ENCODE measurements at places on chromosomes 2 and 18.

- no peak for DNase-seq
These were observed 319.9 kb upstream of the HS6ST1 start for GRCh38 chr2:128638341-128639119.

- no peak for DNase-seq
These were observed 715.5 kb downstream of the CNTNAP5 start for GRCh38 chr2:124740636-124741035.

DNA sequence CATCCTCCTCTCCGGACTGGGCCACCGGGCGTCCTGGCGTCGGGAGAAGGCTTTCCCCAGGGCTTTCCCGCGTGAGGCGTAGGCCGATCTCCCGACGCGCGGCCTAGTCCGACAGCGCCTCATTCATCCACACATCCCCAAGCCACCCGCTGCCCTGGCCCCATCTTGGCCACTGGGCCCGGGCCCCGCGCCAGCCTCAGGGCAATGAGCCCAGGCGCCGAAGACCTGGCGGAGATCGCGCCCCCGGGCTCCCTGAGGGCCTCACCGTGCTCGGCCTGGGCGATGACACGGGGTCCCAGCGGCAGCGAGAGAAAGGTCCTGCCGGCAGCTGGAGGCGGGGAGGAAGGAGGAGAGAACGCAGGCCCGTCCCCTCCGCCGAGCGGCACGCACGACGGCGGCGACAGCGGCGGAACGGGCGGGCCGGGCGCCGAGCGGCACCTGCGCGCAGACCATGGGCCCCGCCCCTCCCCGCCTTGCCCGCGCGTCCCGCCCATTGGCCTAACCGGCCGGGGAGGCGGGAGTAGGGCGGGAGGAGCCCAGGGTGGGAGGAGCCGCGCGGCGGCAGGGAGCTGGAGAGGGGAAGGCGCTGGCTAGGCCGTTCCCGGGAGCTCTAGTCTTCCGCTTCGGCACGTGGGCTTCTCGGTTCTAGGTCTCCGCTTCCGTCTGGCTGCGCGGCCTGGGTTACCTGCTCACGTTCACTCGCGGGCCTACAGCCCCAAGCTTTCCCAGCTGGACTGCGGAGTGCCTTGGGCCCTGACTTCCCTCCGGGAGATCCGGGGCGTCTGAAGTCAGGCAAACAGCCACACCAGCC lies at the start of gene OLA1:
Gene OLA1, minus strand, starts transcription at position 346 of the 811 bp plus-strand sequence. CDS start 1,717 bp downstream, outside the sequence.
- peak; percentile 95 for DNase-seq

DNA sequence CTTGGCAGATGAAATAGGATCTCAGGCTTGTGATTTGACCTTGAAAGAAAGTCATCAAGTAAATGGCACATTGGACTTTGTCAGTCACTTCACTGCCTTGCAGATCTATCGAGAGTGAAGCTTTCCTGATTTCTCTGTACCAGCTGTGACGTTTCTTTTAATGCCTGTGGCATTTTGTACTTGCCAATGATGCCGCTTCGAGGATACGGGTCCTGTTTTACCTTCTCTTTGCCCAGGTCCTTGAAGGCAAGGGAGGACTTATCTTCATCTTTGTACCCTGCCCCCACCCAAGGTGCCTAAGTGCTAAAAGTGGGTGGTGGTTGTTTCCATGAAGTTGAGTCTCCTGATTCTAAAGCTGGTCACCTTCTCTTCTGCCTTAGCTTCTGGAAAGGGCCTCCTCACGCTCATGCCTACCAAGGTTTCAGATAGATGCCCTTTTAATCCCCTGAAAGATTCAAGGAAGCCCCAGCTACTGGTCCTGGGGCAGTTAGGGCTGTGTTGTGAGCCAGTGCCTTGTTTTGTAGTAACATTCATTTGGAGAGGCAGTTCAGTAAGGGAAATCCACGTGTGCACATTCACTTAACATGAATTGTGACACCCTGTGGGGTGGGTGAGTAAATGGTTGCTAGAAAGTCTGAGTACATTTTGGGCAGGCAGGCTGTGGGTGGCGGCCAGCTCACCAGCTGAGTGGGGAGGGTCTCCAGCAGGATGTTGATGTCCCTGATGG lies 6.1 kb downstream of the LBH start:
- peak; percentile 27 for DNase-seq

- DNase-seq, result no peak
These were observed 23.6 kb downstream of the IL1R2 start for GRCh38 chr2:102015399-102015798.

- no peak for DNase-seq
These were observed 93.9 kb downstream of the TTC32 start for GRCh38 chr2:19807866-19808265.

- DNase-seq, result no peak
These were observed 293.6 kb downstream of the SOX11 start for GRCh38 chr2:5985536-5986385.

- no peak for DNase-seq
These were observed 141.1 kb upstream of the ALPP start for GRCh38 chr2:232237464-232237863.

DNA sequence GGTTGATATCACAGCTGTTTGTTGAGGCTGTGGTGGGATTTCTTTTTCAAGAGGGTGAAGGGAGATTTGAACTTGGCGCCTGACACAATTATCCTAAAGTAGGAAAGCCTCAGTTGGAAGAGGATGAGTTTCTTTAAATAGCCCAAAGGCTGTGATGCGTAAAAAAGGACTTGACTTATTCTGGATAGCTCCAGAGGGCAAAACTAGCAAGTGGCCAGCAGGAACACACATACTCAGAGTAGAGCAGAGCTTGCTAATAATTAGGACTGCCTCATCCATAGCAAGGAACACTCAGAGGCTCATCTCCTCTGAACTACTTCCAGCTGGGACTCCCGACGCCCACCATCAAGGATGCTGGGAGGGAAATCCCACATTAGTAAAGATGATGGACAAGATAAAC lies 74.0 kb downstream of the AFF3 start:
- DNase-seq, result no peak

DNA sequence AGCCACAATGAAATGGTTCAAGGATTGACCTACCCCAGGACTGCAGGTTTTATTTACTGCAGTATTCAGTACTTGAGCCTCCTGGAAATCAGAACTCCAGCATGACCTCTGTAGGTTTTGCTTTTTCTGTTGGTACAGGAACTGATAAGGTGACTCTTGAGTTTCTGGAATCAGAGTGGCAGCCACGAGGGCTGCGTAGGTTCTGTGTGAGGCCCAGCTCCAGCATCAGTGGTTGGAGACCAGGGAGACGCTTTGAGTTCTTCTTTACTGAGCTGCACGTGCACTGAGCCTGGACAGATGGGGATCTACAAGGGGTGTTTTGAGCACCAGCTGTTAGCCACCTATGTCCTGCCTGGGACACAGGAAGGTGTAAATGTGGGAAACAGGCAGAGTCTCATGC lies 222.7 kb upstream of the EPAS1 start:
- no peak for DNase-seq

- DNase-seq, result no peak
These were observed 189.3 kb downstream of the ANAPC1 start for GRCh38 chr2:111694700-111695101.

DNA sequence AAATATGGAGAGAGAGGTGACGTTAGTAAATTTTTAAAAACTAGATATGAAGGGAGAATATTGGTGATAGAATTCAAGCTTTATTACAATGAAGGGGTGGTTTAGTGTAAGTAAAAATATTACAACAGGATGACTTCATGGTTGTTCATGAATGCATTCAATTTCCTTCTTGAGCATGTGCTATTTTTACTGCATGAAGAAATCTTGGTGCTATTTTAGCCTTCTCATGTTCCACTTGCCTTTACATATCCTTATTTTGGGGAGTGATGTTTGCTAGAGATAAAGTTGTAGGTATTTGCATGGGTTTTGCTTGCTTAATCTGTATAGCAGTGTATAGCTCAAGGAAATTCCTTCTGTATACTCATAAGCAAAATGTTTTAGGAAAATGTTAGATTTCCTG lies 195.0 kb upstream of the MMADHC start:
- no peak for DNase-seq

GRCh38 chr2:9258501-9258900 lies 51.9 kb downstream of the ASAP2 start:
- DNase-seq, result no peak

- no peak for DNase-seq
These were observed 11.4 kb upstream of the LRATD1 start for GRCh38 chr2:14621114-14621513.

- DNase-seq, result no peak
These were observed 830.2 kb upstream of the SOX11 start for GRCh38 chr2:4862031-4862430.

DNA sequence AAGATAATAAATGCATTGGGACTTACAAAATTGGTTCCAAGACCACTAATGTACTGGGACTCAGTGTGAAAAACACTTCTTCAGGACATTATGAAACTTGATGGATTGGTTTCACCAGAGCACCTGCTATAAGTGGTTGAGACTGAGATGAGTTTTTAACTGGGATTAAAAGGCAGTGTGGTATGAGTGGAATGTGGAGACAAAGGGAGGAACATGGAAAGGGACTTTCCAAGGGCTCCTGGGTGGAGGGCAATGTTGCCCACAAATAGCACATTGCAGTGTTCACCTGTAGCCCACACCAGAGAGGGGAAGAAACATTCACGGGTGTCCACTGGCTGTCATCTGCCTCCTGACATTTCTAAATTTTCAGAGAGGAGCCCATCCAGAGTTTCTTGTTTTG lies 253.3 kb upstream of the TANK start:
- DNase-seq, result no peak

DNA sequence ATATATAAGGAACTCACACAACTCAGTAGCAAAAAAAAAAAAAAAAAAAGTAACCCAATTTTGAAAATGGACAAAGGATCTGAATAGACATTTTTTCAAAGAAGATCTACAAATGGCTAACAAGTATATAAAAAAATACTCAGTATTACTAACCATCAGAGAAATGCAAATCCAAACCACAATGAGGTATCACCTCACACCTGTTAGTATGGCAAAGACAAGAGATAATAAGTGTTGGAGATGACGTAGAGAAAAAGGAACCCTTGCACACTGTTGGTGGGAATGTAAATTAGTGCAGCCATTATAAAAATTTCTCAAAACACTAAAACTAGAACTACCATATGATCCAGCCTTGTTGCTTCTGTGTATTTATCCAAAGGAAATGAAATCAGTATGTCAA lies 5.8 kb upstream of the CNDP1 start:
- no peak for DNase-seq

- no peak for DNase-seq
These were observed 190.5 kb downstream of the LDLRAD4 start for GRCh38 chr18:13409026-13409425.

DNA sequence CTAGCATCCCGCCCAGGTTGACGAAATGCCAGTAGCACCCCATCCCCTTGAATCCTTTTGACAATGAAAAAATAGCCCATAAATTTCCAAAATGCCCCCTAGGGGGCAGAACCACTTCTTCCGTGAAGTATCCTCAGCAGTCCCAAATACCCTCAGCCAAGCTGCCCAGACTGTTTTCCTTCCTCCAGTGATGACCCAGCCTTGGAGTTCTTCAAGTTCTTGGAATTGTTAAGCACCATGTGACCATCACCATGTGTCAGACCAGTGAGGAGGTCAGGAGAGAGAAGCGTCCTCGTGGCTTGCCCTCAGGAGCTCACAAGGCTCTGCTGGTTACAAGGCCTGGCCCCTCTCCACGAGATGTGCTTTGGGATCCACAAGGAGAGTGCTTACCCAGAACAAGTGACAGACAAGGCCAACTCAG lies 1.4 kb upstream of the SLC23A3 start:
- no peak for DNase-seq

GRCh38 chr2:99719102-99719501 lies 229.3 kb upstream of the REV1 start:
- DNase-seq, result no peak

DNA sequence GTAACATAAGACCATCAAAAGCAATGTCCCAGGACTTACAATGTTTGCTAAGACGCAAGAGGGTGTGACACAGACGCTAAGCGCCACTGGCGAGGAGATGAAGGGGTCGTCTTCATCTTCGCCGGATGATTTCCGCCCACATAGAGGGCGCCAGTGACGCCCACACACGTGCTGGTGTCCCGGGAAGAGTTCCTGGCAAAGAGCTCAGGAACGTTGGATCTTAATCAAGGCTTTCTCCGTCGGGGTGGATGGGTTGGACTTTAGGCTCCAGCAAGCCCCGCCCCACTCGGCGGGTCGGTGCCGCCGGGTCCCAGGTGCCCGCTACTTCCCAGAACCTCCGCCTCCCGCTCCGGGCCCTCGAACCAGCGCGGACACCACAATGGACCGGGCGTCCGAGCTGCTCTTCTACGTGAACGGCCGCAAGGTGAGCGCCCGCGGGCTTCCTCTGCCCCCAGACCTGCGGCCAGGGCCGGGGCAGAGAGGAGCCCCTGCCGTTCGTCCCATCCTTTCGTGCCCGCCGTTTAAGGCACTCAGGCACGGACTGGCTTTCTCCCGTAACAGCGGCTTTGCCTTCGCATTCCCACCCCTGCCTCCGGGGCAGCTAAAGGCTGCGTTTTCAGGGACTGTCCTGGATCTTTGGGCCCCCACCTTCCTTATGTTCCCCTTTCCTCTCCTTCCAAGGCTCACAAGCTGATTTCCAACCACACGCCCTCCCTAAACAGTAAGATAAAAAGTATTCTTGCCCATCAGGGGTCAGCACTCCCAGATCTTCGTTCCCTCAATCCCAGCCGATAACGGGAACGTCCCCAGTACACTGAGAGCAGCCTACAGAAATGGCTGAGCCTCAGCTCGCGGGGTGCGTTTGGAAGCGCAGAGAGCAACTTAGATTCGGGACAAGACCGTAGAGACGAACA lies at the start of gene AOX1:
Gene AOX1, plus strand, starts transcription at position 285 of the 914 bp plus-strand sequence. Its CDS starts 95 bp downstream, at position 380.
- no peak for DNase-seq

GRCh38 chr2:33528441-33528950 lies 52.0 kb downstream of the RASGRP3 start:
- DNase-seq, result no peak

DNA sequence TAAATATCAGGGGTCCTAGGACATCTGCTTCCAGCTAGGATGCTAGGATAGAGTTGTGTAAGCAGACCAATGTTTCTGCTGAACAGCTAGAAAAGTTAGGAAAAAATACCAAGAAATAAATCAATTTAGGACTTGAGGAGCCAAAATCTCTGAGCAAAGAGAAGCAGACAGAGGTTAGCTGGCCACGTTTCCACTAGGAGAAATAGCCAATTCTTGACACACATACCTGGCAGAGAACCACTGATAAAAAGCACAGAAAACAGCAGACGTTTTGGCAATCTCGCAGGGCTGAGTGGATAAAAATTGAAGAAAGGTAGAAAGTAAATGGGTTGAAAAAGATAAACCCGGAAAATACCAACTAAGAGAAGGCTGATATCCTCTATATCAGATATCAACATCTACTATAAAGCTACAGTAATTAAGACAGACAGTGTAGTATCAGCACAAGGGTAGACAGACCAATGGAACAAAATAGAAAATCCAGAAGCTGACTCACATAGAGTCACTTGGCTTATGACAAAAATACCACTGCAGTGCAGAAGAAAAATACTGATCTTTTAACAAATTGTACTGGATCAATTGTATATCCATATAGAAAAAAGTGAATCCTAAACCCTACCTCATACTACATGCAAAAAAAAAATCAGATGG lies 306.1 kb upstream of the KLHL29 start:
- DNase-seq, result no peak

GRCh38 chr2:6474161-6475140 lies 391.3 kb downstream of the CMPK2 start:
- no peak for DNase-seq

- DNase-seq, result no peak
These were observed 42.4 kb downstream of the ZSWIM2 start for GRCh38 chr2:186806591-186806990.
